Activated CD4-positive, alpha-beta T cell treated with anti-CD3 and anti-CD28 coated beads for 36 hours (primary cell): ENCODE measurements at places on chromosomes 6 and 20.

DNA sequence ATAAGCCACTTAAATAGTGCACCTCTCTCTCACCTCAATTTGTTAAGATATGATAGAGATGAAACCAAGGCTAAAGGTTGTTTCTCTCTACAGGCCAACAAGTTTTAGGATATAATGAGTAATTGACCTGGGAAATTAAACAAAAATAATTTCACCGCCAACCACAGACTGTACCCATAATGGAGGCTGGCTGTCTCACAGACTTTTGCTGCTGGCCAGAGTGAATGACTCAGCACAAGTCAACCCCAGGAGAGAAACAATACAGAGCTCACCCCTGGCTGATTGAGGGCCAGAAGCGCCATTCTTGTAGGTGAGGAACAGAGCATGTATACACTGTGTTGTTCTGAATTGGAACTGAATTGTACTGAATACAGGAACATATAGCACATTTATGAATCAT is 99.9 kb downstream of the CAP2 start:
- no peak for DNase-seq

DNA sequence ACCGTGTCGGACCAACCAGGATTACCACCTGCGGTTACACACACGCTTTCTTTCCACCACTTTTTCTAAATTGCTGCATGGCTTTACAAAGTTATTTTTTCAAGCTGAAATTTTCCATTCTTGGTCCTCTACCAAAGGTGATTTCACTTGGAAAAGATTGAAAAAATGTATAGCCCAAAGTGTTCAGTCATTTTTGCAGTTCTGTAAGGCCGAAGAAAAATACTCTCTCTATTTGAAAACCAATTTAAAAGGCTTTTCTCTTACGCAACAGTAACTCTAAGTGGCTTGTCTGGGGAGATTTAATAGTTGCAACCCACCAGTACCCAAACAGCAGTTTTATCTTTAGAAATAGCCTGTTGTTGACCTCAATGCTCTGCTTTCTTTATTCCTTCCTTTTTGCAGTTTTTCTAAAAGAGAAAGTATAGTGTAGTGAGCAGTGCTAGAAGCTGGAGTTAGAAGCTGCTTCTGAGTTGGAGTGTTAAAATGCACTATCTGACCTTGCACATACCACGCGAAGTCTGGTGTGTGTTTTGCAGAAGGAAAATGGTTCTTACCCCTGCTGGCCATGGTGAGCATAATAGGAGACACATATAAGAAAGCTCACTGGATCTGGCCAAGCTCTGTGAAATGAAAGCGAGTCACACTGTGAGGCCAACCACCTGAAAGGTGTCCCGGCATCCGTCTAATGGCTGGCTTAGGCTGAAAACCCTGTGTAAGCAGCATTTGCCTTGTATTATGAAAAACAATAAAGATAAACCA is 271.6 kb upstream of the PRND start:
- DNase-seq, result no peak

GRCh38 chr6:125224231-125224861 is 70.8 kb downstream of the TPD52L1 start:
- no peak for DNase-seq

DNA sequence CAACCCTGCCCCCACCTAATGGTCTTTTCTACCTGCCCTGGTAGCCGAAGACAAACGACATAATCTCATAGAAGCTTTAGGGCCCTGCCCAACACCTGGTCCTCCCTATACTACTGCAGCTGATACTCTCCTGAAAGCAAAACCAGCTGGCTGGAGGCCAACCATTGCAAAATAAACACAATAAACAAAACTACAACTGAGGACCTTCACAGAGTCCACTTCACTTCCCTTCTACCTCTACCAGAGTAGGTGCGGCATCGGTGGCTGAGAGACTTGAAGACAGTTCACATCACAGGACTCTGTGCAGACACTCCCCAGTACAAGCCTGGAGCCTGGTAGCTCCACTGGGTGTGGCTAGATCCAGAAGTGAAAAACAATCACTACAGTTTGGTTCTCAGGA is 476.2 kb downstream of the MMUT start:
- no peak for DNase-seq

DNA sequence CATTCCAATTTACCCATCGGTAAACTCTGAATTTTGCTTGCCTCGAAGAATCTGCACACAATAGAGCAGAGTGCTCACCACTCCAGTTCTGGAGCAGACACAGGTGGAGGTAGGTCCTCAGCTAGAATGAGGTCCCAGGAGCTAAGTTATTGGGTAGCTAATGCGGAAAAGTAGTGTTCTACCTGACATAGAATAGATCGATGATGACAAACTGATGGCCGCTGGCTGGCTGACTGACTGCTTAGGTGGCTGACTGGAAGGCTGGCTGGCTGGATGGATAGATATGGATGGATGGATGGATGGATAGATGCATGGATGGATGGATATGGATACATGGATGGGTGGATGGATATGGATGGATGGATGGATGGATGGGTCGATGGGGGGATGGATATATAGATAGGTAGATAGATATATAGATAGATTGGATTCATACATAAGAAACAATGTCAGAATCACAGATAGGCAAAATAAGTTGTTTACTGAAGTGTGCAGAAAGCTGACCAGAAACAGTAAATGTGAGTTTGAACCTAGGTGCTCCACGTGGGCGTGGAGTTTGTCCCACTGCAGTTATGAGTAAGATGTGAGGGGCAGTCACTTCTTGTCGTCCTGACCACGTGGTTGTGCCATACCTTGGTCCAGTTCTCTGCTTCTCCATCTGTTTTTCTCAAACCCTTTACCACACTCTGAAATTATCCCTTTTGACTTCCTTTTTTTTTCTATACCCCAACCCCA is 62.1 kb downstream of the TBXT start:
- peak; percentile 35 for DNase-seq

GRCh38 chr20:53788253-53789022 is 194.8 kb upstream of the ZNF217 start:
- no peak for DNase-seq

- no peak for DNase-seq
Observed at GRCh38 chr20:54152227-54153040, 21.4 kb downstream of the CYP24A1 start.

DNA sequence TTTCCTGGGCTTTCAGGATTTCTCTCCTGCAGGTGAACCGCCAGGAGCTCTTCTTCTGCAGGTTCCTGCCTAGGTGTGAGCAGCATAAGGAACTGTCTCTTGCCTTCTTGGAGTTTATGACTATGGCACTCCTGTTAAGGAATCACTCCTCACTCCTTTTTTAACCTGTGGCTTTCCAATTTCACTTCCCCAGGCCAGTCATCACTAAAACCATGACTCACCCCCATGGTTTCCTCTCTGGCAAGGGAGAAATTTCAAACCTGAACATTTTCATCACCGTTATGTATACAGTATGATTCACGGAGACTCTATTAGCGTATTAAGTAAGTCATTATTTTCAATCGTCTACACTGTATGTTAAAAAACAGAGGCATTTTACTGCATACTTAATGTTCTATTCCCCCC is 78.2 kb upstream of the ARID1B start:
- no peak for DNase-seq

GRCh38 chr20:8399947-8400346 is 267.9 kb downstream of the PLCB1 start:
- no peak for DNase-seq

DNA sequence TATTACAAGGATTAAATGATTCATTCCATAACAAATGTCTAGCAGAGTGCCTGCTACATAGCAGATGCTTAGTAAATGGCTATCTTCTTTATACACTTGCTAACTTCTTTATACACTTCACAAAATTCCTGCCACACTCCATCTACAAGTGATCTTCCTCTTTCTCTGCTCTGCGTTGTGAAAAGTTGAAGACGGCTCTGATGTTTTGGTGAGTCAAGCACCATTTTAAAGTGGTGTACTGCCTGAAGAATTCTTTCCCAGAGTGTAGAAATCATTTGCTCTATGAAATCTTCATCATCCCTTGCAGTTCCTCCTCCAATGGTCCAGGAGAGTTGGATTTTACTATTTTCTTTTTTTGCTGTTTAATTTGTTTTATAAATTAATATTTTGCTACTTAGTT is 74.9 kb downstream of the TNFAIP3 start:
- no peak for DNase-seq

DNA sequence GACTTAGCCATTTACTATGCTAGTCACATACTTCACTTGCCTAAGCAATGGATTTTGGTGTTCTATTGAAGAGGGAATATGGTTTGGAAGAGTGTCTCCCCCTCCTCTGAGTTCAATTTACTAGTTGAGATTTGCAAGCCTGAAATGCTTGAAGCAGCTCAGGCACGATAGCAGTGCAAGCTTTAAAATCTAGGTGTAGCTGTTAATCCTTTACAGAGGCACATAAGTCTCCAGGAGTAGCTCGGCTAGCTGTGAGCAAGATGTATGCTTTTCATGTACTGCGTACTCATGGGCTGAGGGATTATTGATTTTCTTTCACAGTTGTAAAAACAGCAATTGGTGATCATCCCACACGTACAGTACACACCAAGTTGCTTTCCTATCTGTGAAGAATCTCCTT is 726 bp downstream of the FLRT3 start:
- DNase-seq, result no peak

- DNase-seq, result peak; percentile 83
Observed at GRCh38 chr6:41071501-41071922, 644 bp downstream of the OARD1 start.

- no peak for DNase-seq
Observed at GRCh38 chr6:51292659-51293058, 474.0 kb downstream of the TFAP2B start.

- no peak for DNase-seq
Observed at GRCh38 chr6:11632795-11633511, 95.4 kb downstream of the TMEM170B start.

DNA sequence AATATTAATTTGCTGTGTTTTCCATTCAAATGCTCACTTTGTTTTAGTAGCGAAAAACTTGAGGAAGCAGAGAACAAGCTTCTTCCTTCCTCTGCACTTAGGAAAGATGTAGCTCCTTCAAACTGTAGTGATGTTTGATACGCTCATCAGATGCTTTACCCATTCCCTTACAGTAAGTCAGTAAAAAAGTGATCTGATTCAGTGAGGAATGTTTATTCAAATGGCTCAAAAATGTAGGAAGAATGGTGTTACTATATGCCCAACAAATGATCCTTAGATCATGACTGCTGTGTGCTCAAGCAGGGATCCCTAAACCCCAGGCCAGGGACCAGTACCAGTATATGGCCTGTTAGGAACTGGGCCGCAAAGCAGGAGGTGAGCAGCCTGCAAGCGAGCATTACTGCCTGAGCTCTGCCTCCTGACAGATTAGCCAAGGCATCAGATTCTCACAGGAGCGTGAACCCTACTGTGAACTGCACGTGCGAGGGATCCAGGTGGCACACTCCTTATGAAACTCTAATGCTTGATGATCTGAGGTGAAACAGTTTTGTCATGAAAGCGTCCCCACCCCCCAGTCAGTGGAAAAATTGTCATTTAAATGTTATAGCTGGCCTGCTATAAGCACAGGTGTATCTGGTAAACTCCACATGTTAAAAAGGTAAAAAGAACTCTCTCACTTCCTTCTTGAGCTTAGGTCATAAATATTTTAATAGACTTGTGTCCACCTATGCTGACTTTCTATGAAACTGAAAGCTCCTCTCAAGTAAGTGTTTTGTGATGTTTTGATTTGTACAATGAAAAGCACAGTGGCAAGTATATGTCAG is 187.2 kb downstream of the FOXC1 start:
- DNase-seq, result no peak

- DNase-seq, result no peak
Observed at GRCh38 chr6:137848672-137849071, 18.4 kb upstream of the TNFAIP3 start.

DNA sequence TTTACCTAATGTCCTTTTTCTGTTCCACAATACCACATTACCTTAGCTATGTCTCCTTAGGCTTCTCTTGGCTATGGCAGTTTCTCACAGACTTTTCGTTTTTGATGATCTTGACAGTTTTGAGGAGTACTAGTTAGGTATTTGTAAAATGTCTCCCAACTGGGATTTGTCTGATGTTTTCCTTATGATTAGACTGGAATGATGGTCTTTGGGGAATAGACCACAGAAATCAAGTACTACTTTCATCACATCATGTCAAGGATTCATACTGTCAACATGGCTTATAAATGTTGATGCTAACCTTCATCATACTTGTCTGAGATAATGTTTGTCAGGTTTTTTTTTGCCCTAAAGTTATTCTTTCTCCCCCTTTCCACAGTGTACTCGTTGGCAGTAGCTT is 78.2 kb upstream of the FOXO3 start:
- DNase-seq, result no peak

- no peak for DNase-seq
Observed at GRCh38 chr6:1726341-1726768, 116.6 kb downstream of the FOXC1 start.

- DNase-seq, result peak; percentile 48
Observed at GRCh38 chr20:62636446-62636845, 5.9 kb upstream of the SLCO4A1 start.

DNA sequence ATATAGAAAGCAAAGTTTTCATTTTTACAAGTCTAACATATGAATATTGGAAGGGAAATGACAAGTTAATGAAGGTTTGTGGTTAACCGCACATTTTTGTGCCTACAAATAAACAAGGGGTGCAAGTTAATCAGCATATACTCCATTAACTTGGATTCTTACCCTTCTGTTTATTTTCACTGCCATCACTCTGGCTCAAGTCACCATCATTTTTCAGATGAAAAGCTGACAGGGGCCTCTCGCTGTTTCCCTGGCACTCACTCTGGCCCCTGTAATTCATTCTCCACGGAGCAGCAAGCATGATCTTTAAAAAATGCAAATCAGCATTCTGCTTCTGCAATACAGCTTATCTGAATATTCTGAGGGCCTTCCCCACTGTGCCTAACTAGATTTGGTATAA is 29.8 kb downstream of the APCDD1L start:
- DNase-seq, result no peak

DNA sequence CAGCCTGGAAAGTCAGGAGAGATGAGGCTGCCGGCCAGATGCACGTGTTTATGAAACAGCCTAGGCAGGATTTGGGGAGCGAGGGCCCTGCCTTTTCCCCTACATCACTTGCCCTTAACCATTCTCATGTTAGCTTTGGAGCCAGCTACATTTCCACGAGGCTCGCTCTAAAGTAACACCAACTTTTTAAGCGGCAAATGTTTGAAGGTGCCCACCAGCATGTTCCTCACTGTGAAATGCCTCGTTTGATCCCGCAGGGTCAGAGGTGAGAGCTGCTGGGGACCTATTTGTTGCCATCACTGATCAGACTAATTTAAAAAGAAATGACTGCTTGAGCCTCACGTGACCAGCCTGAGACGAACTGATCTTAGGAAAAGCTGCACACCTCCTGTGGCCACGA is 51.6 kb upstream of the DACT2 start:
- DNase-seq, result no peak

- no peak for DNase-seq
Observed at GRCh38 chr6:129817821-129818220, 43.3 kb downstream of the TMEM244 start.

GRCh38 chr6:62357835-62358234 is 71.8 kb upstream of the KHDRBS2 start:
- no peak for DNase-seq
